NCI-H1417 treated with DMSO at 0.1 percent for 48 hours (cell line): ENCODE measurements at places on chromosomes 13 and 19.

DNA sequence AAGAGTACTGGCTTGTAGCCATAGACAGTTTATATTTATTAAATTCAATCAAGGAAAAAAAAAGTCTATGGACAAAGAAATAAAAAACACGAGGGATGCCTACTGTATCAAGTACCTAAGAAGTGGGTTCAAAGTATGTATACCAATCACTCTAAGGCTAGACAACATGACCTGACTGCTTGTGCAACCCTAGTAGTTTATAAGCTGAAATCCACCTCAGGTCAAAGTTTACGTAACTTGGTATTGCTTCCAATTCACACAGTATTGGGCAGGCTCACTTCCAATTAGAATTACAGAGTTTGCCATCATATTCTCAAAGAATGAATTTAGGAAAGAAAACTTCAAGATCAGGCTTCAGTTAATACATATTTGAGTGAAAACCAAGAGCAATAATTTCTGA lies 657.8 kb downstream of the DACH1 start:
- DNase-seq, result no peak

DNA sequence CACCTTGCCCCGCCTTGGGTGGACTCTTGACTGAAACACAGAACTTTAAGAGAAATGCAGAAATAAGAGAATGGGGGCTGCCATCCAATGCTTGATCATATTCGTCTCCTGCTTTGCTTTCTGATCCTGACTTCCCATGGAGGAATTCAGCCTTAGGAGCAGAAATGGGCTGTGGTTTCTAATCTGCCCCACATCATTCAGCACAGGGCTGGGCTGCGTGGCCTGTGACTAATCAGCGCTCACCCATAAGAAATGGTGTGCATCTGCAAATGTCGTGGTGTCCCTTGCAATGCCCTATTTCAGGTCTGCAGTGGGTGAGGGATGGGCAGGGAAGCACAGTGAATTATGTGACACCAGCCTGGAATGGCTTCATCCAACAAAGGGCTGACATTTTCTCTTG lies 60.7 kb upstream of the URI1 start:
- DNase-seq, result no peak

- no peak for DNase-seq
These were observed 88.0 kb downstream of the ENOX1 start for GRCh38 chr13:43698758-43699157.

DNA sequence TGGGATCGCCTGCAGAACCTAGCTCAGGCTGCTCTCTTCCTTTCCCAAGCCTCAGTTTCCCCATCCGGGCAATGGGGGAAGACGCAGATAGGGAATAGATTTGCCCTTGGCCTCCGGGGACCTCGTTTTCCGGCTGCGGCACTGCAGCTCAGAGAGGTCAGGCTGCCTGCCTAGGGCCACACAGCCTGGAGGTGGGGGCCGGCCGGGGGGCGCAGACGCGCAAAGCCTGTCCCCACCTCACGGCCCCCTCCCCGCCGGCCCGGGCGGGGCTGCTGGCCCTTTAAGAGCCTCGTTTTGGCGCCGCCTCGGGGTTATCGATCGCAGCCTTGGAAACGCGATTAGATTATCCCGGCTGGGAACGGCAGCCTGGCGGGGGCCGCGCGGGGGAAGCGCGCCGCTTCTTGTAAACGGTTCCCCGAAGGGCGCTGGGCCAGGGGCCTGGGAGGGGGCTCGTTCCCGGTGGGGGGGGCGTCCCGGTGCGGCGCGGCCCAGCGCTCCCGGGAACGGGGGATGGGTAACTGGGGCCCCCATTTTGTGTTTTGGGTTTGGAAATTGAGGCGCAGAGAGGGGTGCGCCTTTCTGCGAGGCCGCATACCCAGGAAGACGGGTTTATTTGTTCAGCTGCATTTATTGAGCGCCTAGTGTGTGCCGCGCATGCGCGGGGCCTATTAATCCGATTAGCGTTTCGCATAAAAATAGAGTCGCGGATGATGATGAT lies 23.4 kb upstream of the TCF3 start:
- no peak for DNase-seq

GRCh38 chr19:2883686-2884439 lies 16.7 kb downstream of the ZNF556 start:
- no peak for DNase-seq

- DNase-seq, result no peak
These were observed 64.8 kb upstream of the ZNF536 start for GRCh38 chr19:30307191-30307974.

- DNase-seq, result no peak
These were observed 61.1 kb downstream of the MAP4K1 start for GRCh38 chr19:38556521-38557174.

DNA sequence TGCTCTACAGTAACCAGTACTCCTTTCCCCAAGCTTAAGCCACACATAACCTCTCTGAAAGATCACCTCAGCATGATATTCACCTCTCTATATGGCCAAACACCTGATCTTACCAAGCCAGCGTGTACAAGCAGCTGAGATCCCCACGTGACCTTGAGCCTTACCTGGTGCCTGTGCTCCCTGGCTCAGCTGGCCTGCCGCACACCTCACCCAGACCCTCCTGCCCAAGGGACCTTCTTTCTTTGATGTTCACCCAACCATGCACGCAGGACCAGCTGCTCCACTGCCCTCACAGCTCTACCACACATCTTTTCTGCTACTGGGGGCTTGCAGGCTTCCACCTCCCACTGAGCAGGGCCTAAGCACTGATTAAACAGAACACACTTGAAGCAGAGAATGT lies 9.0 kb downstream of the DHRS12 start:
- no peak for DNase-seq

DNA sequence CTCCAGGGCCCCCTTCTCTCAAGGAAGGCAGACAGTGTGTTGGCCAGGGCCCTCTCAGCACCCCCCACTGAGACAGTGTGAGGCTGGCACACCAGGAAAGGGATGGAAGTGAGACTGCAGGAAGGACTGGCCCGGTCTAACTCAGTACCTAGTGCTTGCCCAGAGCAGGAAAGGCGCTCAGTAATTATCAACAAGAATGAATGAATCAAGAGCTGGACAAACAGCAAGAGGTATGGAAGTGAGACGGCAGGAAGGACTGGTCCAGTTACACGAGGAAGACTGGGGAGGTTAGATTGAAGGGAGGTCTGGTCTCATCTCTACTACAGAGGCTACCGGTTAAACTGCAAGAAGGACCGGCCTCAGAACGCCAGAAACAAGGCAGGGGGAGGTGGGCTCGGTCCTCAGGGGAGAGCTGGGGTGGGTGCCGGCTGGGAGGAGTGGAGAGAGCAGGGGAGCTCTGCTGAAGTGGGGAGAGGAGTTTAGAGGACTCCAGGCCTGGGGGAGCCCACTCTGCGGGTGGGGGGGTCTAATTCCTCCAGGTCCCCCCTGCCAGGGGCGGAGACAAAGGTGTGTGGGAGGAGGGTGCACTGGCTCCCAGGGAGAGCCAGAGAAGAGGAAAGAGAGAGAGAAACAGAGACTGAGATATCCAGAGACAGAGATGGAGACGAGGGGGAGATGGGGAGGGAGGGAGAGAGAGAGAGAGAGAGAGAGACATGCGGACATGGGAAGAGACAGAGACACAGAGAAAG lies 1.1 kb downstream of the SLC8A2 start:
- no peak for DNase-seq

DNA sequence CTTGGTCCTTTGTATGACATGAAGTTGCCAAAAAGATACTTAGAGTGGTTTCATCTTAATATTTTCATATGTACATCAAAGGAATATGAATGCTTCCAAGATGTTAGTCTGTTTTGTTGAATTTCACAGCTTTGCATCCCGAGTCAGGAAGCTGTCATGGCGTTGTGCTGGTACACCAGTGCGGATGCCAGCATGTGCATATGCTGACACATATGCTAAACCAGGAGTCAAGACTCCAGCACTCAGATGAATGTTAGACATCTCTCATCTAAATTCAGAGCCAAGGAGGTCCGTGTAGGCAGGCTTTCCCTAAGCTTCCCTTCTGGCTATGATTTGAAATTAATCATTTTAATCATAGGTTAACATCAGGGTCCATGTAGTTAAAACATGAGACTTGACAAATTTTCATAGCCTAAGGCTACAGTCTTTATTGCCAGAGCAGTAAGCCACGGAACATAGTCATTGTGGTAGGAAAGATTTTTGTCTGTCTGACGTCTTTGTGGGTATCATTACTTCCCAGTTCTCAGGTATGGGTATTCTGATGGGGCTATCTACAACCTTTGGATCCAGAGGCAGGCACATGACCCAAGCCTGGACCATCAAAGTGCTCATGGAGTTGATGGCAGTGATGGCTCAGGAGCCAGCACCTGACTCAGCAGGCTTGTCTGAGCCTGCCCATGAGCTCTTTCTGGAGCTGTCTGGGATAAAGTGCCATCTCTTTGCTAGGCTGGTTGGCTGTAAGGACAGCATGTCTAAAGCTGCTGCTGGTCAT lies 246.1 kb downstream of the KCNRG start:
- DNase-seq, result no peak

DNA sequence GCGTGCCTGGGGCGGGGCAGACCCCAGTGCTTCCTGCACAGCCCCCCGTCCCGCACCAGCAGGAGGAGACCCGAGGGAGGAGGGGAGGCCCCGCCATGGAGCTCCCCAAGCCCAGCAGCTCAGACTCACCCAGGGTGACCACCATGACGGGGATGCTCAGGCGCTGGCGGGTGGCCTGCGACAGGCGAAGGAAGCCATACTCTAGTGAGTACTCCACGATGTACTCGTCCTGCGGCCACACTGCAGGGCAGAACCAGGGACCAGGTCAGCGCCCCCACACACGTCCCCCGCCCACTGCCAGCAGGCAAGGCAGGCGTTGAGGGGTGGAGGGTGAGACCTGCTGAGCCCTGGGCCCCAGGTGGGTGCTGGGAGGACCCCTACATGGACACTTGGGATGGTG lies 8.6 kb downstream of the TMEM259 start:
- no peak for DNase-seq

DNA sequence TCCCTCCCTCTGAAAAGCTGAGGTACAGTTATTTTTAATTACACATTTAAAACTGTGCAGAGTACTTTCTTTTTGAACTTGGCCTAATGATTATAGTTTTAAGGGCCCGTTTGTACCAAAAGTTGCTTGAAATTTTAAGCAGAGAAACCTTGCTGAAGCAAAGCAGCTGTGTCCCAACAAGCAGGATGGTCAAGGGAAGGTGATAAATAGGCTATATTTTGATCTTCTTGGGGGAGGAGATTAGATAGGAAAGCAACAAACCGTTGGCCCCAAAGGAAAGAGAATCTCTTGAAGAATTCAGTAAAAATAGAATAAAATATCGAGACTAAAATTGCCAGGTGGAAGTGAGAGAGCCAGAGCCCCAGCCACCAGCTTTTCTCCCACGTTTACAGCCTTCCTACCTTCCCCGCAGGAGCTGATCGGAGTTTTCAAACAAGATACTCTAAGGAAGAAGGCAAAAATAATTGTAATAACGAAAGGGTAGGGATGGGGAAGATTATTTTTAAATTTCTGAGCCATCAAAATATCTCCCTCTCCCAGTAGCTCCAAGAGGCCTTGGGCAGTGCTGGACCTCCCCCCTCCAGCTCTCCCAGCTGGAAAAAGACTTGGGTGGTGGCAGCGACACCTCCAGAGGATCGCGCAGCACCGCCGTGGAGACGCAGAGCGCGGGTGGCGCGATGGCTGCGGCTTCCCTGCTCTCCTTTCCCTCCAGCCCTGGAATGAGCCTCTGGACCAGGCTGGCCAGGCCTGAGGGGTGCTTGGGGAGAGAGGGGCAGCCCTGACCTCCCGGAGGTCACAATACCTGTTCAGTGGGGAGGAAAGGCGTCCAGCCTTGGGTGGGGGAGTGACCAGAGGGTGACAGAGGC lies 5.8 kb downstream of the ZIC2 start:
- DNase-seq, result no peak

DNA sequence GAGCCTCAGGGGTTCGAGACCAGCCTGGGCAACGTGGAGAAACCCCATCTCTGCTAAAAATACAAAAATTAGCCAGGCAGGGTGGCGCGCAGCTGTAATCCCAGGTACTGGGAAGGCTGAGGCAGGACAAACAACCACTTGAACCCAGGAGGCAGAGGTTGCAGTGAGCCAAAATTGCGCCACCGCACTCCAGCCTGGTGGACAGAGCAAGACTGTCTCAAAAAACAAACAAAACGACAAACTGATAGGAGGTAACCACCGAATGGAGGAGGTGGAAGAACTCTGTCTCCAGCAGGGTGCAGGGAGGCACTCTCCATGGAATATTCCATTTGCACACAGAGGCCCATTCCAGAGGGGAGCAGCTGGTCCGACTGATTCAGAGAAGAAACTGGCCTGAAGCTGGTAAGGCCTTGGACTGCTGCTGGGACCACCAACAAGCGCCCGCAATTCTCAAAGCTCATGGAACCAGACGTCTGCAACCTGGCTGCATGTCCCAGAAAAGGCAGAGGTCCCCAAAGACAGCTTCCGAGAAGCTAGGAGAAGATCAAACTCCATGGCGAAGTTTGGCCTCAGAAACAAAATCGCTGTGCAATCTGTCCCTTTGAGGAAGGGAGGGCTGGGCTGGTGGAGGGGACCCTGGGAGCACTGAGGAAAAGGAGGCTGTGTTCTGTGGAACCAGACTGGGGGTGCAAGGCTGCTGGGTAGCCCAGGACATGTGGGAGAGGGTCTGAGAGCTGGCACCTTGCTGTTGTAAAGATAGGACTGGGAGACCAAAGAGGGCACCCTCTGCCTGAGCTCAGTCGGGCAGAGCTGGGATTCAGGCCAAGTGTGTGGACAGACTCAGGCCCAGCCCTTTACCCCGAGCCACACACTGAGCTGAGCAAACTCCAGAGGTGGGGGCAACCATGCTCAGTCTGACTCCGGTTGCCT lies 35.2 kb downstream of the SLC25A42 start:
- DNase-seq, result no peak

GRCh38 chr19:46954993-46955812 lies 64.4 kb upstream of the NPAS1 start:
- no peak for DNase-seq

GRCh38 chr13:50080203-50080910 lies 65.1 kb downstream of the KCNRG start:
- peak; percentile 57 for DNase-seq

DNA sequence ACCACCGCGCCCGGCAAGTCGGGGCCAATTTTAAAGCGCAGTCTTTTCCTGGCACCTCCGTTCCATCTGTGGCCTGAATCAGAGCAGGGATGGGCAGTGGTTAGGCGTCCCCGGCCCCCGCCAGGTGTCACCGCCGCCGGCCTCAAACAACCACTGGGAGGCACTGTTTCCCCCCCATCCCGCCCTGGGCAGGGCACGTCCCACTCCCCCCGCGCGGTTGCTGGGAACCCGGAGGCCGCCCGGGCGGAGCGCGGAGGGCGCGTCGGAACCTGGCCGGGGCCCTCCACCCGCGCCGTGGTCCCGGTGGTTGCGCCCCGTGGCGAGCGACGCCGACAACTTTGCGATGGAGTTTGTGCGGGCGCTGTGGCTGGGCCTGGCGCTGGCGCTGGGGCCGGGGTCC lies at the start of gene GRIN3B:
Gene GRIN3B (plus strand): TSS at position 325 of the 400 bp plus-strand sequence. CDS start 19 bp downstream, at position 344.
- no peak for DNase-seq

- no peak for DNase-seq
These were observed 2701.3 kb downstream of the PCDH9 start for GRCh38 chr13:64528838-64529237.

- no peak for DNase-seq
These were observed 125.9 kb downstream of the ZDHHC20 start for GRCh38 chr13:21333186-21333585.

- DNase-seq, result no peak
These were observed 16.2 kb downstream of the PCID2 start for GRCh38 chr13:113192279-113192678.

- DNase-seq, result no peak
These were observed 42.3 kb downstream of the TPTE2 start for GRCh38 chr13:19519049-19519448.

GRCh38 chr19:8458380-8458779 lies 13.6 kb downstream of the HNRNPM start:
- DNase-seq, result no peak

GRCh38 chr13:83452292-83452950 lies 429.9 kb downstream of the SLITRK1 start:
- no peak for DNase-seq
